ENCODE measurements at places on chromosomes 2 and 18. TPM values are rescaled to one million over a fixed set of nuclear protein-coding genes. Genes with fewer than 3 reads are reported as not detected.

The PROM2 gene
- total RNA-seq = not detected

The FBXO36 gene
- total RNA-seq = 6.2 TPM

GRCh38 chr2:124875627-124876244 is 850.6 kb downstream of the CNTNAP5 start:
- DNase-seq = no peak

The PMAIP1 gene
- total RNA-seq = 47.8 TPM

DNA sequence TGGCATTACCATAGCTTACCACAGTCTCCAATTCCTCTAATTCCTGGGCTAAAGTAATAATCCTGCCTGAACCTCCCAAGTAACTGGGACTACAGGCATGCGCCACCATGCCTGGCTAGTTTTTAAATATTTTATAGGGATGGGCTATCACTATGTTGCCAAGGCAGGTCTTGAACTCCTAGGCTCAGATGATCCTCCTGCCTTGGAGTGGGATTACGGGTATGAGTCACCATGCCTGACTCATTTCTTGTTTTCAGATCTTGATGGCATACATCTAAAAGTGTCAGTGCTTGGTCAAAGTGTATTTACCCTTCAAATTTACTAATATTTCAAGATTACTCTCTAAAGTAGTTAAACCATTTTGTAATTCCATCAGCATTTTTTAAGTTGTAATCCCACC is 9.4 kb upstream of the SOCS6 start:
- DNase-seq = peak; percentile 19

The EN1 gene
- total RNA-seq = 1.8 TPM
